ENCODE measurements at places on chromosomes 7 and 10.

GRCh38 chr7:111224354-111225231 is 133.7 kb downstream of the LRRN3 start:
- no peak for DNase-seq

GRCh38 chr10:3693022-3693697 is 91.8 kb downstream of the KLF6 start:
- no peak for DNase-seq

GRCh38 chr10:43872644-43873043 is 224.0 kb upstream of the ZNF32 start:
- DNase-seq, result no peak

GRCh38 chr10:92042541-92042940 is 119.0 kb downstream of the BTAF1 start:
- DNase-seq, result no peak

DNA sequence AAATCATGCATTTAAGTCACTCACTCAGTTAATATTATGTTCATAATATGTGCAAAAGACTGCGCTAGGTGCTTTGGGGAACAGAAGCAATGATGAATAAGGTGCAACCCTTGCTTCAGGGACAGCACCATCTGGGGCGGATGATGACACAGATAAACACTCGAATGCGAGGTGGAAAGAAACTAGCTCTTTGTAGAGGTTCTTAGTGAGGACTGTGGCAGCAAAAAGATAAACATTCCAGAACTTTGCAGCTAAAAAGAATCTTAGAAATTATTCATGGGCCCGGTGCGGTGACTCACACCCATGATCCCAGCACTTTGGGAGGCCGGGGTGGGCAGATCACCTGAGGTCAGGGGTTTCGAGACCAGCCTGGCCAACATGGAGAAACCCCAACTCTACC is 29.8 kb upstream of the CHST15 start:
- no peak for DNase-seq

- DNase-seq, result no peak
These were observed 123.6 kb downstream of the NPTX2 start for GRCh38 chr7:98740643-98741042.

DNA sequence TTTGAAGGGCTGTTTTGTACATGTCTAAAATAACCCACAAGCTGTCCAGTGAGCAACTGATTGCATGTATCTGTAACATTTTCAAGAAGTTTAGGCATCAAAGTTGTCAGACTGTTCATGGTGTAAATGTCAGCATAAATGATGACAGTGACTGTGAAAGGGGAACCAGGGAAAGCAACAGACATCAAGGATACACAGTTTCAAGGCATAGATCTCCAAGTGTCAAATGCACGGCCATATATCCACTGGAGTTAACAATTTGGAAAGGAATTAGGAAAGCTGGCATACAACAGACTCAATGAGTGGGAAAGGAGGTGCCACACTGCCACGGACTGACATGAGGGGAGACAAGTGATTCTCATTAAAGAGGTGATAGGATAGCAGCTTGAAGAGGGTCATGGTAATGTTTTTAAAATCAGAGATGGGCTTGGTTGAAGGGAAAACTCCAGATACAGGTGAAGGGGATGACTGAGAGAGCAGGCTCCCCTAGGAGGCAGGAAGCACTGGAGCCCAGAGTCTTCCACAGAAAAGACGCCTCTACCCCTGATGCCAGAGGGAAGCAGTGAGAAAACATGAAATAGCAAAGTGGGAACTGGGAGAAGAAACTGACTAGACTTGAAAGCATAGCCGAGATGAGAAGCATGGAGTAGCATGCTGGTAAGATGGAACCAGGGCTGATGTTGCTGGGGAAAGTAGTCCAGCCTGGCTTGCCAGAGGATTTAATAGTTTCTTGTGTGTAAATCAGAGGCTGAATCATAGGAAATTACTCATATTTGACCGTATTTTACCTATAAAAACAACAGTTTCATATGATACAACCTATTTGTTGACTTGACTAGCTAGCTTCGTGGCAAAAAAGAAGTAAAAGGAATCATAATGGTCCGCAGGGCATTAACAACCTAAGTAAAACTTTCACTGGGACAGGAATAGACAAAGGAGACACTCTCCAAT is 18.6 kb downstream of the NSMCE4A start:
- DNase-seq, result no peak

All from T-helper 9 cell (primary cell).